ENCODE measurements at places on chromosomes 12 and 14.

DNA sequence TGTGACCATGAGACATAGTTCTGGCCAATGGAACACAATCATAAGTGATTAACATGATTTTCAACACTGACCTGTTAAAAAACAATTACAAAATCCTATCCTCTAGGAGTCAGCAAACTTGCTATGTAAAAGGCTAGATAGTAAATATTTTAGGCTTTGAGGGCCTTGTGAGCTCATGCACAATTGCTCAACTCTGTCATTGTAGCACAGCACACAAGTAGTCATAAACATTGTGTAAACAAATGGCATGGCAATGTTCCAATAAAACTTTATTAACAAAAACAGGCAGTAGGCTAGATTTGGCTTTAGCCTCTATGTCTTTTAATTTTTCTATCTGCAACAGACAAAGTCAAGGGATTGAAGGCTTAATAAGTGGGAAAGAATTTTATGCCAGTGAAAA, 350.7 kb downstream of the C12orf50 start:
- no peak for DNase-seq

DNA sequence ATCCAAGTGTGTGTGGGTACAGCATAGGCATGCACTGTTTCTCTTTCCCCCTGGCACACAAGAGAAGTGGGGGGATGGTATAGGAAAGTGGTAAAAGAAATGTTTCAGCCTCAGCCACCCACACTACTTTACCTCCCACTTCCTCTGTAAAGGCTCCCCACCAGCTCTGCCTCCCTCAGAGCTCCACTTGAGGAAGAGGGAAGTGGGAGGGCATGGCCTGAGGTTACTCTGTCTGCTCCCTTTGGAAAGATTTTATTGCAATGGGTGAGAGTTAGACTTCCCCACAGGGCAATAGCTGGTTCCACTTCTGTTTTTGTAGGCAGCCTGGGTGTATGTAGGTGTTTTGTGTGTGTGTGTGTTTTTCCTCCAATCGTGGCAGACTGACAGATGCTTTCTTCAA, 145.3 kb downstream of the SSPN start:
- no peak for DNase-seq

DNA sequence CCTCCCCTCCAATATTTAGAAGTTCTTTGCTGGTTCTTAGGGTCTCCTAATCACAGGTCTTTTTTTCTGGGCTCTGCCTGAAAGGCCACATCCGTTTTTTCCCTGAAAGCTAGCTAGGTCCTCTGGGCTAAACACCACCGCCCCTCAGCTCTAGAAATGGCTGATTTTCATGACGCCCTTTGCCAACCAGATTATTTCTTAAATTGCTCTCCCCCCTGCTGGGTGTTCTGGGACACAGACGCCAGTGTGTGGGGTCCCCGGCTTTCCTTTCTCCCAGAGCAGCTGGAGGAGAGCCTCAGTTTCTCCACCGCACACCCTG, 45.3 kb upstream of the ATP23 start:
- no peak for DNase-seq

GRCh38 chr12:108478611-108479206, 36.4 kb upstream of the FICD start:
- DNase-seq: no peak

DNA sequence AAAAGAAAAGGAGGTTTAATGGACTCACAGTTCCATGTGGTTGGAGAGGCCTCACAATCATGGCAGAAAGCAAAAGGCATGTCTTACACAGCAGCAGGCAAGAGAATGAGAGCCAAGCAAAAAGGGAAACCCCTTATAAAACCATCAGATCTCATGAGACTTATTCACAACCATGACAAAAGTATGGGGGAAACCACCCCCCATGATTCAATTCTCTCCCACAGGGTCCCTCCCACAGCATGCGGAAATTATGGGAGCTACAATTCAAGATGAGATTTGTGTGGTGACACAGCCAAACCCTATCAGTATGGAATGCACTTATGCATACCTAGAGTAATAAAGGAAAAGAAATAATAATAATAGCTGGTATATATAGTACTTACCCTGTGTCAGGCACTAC, 4.5 kb upstream of the GLIPR1 start:
- DNase-seq: no peak

DNA sequence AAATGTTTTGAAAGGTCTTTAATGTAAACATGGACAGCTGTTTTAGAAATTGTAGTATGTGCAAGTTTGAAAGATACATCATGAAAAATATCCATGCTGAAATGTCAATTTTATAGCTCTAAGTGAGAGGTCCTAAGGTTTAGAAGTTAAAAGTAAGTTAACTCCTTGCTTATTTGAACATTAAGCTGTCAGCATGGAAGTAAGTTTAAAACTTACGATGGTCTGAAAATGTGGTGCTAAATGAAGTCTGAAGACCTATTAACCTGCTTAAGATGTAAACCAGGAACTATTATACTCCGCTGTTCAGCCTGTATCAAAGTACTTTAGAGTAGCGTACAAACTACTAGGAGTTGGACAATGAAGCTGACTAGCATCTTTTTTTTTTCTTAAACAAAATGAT, 1082.4 kb downstream of the TMTC2 start:
- DNase-seq: no peak

DNA sequence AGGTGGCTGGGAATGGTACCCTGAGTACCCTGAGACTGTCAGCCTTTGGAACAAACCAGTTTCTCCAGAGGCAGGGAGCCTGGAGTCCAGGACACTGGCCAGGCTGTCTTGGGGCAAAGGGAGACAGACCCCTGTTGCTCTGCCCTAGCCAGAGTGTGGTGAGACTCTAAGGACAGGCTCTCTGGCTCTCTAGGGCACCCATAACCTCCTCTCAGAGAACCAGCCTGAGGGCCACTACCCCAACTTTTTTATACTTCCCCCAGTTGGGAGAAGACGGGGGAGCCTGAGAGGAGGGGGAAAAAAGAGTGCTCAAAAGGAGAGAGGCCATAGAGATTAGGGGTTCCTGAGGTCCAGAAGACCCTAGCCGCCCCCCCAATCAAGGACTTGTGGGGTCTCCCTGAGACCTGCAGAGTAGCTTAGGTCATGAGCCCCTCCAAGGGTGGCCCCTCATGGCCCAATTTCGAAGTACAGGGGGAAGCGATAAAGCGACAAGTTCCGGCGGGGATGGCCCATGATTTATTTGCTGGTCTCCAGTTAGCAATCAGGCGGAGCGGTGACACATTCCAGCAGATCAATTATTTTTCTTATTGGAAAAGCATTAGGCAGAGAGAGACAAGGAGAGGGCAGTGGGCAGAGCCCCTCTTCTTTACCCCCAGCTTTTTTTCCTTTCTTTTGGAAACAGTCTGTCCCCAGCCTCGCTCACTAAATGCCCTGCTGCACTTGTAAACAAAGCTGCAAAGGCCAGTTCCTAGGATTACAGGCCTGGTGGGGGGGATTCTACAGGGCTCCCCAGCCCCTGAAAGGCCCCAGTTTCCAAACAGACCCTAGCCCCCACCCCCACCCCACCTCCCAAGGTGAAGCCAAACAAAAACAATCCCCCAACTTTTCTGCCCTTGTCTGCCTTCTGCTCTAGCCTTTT, 1.5 kb downstream of the HOXC8 start:
- no peak for DNase-seq

DNA sequence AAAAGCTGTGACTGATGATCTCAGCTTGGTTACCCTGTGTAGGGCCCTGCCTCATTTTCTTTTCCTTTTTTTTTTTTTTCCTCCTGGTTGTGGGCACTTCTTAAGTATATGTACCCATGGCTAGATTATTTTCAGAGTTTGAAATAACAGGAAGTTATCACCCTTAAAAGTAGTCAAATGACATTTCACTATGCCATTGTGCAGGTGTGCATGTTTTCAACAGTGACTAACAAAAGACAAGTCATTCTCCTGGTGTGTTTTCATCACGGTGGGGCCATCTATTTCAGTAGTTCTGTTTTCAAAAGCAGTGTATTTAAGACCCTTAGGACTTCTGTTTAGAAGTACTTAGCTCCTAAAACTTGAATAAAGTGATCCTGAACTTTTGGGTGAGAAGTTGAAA, 15.0 kb downstream of the GABARAPL1 start:
- DNase-seq: no peak

GRCh38 chr14:61513986-61514830, 181.1 kb upstream of the HIF1A start:
- no peak for DNase-seq

DNA sequence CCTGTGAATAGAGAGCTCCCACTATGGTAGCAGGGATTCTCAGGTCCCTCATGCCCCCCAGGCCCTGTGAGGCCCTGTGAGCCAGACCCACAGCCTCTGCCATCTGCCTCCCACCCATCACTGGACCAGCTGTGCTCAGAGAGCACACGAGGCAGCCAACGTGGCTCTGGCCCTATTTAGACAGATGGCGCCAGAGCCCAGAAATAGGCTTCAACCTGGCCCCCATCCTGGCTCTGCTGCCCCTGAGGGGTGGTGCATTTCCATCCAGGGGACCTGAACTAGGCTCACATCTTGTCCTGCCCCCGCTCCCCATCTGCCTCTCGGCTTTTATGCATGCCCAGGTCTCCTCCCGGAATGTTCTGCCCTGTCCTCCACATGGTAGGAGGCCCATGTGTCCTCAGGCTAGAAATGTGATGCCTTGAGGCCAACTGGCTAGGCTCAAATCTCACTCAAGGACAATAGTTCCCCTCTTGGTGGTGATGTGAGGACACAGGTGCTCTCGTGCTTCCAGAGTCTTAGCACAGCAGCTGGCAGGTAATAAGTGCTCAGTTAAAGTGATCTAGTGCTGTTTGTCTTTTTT, 18.9 kb downstream of the TMEM63C start:
- DNase-seq: no peak

GRCh38 chr14:71651228-71651627, 281.0 kb upstream of the RGS6 start:
- DNase-seq: no peak

DNA sequence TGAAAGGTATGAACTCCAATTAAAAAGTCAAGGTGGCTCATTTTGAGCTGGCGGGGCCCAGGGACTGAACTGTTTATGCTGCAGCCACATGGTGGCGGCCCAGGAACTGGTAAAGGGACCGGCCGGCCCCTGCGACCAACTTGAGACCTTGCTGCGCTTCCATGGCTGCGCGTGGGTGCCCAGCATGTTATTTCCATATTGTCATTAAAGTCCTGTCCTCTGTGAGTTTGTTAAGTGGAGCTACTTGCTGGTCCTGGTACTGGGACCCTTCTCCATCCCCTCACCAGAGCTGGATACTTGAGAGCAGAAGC, 62.3 kb downstream of the BEGAIN start:
- no peak for DNase-seq

- DNase-seq: no peak
Measured at GRCh38 chr12:87157791-87158190, 871.4 kb downstream of the C12orf50 start.

DNA sequence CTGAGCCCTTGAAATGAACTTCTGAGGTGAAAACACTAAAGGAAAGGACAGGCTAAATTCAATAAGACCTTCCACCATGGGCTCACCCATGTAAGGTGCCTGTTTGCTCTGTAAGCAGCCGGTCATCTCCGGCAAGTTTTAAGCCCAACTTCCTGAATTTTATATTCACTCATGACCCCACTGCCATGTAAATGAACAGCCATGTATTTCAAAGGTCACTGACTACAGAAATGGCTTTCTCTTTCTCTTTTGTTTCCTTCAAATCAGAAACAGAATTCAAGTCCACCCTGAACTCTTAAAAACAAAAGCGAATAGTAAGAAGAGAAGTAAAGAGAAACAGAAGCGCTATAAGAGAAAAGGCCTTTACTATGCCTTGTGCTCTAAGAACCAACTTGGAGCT, 61.7 kb upstream of the OVCH1 start:
- no peak for DNase-seq

- DNase-seq: no peak
Measured at GRCh38 chr14:91358654-91359220, 58.9 kb downstream of the CCDC88C start.

DNA sequence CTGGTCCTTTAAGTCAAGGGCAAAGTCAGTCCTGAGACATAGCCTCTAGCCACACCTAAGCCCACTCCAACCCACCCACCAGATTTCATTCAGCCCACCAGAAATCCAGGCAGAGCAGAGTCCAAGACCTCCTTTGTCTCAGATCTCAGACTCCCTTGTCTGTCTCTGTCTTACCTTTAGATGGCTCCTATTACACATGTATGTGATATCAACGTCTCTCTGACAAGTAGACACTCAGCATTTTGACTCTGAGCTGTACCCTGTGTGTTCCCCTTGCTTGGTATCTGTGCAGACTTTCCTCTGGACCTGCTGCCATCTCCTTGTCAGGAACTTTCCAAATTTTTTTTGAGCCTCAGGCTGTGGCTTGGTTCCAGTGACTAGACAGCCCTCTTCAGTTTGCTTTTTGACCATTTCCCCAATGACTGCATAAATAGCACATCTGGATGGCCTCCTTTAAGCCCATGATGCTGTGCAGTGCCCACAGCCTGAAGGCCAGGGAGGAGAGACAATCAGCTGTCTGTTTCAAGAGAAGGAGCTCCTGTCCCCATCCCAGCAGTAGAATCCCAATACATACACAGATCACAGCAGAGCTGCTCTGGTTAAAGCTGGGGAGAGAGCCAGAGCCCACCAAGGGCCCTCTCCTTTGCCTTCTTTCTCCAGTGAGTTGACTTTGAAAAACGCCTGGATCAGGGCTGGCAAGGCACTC, 7.0 kb downstream of the POU6F1 start:
- DNase-seq: no peak

DNA sequence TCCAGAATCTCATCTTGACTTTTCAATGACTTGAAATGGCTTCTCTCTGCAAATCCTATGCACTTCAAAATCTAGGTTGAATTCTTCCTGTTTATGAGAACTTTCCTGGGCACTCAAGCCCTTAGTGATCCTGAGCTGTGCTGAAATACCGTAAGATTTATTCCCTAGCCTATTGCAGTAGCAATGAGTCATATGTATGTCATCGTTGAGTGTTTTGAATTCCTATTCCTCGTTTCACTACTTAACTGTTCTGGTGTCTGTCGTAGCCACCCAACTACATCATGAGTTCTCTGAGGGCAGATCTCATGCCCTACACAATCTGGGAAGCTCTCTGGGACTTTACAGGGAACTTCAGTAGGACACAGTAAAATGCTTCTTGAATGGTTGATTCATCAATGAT, 190.8 kb upstream of the TMEM132C start:
- DNase-seq: no peak

GRCh38 chr14:38737686-38738407, 365.2 kb downstream of the SEC23A start:
- DNase-seq: no peak

GRCh38 chr12:14691560-14691959, 4.8 kb downstream of the GUCY2C start:
- DNase-seq: no peak

DNA sequence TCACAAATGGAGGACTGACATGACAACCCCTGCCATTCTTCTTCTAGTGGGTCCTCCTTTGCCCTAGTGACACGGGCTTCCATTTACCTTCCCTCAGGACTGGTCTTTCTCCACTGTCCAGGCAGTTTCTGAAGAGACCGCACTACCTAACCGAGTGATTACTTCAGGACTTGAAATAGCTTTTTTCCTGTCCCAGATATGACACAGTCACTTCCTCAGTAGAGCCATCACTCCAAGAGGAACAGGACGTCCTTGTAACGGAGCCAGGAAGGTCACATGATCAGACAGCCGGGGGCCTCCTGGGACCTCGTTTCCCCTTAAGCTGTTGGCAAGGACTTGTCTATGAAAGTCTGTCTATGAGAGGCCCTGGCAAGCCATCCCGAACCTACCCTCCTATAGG, 62.3 kb downstream of the FOS start:
- no peak for DNase-seq
